Stimulated activated CD8-positive, alpha-beta memory T cell treated with anti-CD3 and anti-CD28 coated beads, Interleukin-15, amount 100 ng/mL, for 1 hour (primary cell): ENCODE measurements at places on chromosomes 4 and X.

DNA sequence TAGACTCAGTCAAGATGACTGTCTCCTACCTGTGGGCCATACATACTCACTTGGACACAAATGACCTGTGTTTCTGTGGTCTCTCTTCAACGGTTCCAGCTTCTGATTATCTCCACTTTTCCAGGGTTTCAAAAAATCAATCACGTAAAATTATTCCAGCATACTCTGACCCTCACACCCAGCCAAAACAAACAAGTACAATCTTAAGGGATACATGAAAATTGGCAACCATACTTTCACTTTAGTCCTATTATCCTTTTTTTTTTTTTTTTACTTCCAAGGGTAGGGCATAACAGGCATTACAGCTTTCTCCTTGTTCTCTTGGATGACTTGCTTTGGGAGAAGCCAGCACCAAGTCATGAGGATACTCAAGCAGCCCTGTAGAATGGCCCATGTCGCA, 225.8 kb upstream of the GALNT7 start:
- no peak for DNase-seq

- no peak for DNase-seq
Measured at GRCh38 chr4:169593050-169593560, 19.3 kb downstream of the NEK1 start.

GRCh38 chr4:6983544-6984142, 59.5 kb upstream of the TADA2B start:
- DNase-seq, result no peak

GRCh38 chrX:41116948-41117347, 31.7 kb downstream of the USP9X start:
- no peak for DNase-seq

DNA sequence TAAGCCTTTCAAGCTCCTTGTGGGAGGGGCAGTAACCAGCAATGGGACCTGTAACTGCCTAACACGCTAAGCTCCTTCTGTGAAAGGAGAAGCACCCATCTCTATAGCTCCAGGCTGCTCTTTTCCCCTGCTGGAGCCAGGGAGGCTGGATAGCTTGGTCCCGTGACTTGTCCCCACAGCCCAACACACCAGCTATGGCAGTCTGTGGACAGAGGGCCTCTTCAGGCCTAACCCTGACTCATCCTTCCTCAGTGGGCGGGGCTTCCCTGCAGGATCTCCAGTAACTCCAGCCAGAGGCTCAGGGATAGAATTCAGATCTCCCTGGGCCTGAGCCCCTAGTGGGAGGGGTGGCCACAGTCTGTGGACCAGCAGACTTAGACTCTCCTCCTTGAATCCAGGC, 1290.1 kb downstream of the PCDH7 start:
- no peak for DNase-seq

GRCh38 chr4:153138736-153139135, 65.5 kb upstream of the TRIM2 start:
- no peak for DNase-seq

- no peak for DNase-seq
Measured at GRCh38 chrX:154719132-154719675, 31.7 kb downstream of the GAB3 start.
